Urothelium cell line (cell line): ENCODE measurements at places on chromosomes 12 and 14.

DNA sequence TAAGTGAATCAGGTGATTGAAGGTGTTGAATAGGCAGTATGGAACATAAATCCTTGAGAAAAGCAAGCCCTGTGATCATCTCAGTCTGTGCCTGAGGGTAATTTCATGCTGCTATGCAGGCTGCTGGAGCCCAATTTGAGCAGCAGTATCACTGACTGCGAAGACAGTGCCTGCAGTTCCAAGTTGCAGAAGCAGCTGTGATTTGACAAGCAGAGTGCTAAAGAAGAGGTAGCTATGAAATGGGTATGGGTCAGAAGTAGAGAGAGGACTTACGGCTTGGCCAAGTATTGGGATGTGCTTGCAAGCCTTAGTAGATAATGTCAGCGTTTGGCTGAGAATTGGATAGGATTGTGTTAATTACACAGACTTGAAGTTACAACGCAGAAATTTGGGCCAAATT lies 22.5 kb downstream of the PIK3C2G start:
- no peak for DNase-seq

DNA sequence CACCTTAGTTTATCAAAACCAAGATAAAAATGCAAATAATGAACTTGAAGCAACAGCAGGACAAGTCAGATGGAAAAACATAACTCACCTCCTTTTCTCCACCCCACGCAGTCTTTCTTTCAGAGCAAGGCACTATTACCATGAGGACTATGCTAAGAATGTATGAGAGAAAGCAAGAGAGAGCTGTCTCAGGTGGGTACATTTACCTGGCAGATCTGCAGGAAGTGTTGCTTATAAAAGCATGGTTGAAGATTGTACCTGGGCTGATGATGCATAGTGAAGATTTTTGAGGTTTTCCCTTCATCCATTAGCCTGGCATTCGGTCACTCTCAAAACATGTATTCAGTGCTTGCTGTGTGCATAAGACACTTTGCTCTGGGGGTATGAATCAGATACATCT lies 68.8 kb upstream of the IFNG-AS1 start:
- DNase-seq, result no peak

- peak; percentile 72 for DNase-seq
Observed at GRCh38 chr12:98424726-98425401, 90.5 kb upstream of the TMPO start.

- DNase-seq, result no peak
Observed at GRCh38 chr12:123267991-123268843, 3.4 kb downstream of the CDK2AP1 start.
